Progenitor cell of endocrine pancreas (in vitro differentiated cells): ENCODE measurements at places on chromosomes 12 and 14.

DNA sequence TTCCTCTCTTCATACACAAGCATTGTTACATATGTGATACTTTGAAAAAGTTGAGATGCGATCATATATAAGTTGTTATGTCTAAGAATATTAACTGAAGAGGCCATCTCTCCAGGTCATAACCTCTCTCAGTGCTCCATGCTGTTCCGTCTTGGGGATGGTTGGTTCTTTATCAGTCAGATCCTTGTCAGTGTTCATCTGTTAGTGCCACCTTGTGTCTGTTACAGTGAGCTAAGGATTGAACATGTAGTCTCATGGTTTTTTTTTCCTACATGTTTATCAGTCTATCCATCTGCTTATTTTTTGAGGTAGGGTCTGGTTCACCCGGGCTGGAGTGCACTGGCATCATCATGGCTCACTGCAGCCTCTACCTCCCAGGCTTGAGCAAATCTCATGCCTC, 30.5 kb downstream of the EP400 start:
- no peak for DNase-seq

DNA sequence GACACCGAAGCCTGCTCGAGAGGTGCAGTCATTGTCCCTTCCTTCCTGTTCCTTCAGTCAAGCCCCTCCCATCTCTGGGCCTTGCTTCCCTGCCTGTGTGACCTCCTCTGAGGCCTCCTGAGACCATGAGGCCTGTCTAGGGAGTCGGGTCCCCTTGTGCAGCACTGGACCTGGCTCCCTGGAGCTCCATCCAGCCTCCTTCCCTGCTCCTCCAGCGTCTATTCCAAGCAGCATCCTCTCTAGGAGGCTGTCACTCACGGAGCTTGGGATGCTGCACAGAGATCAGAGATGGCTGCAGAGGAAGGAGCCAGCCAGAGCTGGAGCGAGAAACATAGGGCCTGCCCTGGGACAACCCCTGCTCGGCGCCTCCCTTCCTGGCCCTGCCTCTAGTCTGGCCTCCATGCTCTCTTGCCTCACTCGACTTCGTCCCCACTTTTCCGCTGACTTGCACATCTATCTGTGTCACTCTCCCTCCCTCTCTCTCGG, 142.7 kb downstream of the BCL11B start:
- no peak for DNase-seq

DNA sequence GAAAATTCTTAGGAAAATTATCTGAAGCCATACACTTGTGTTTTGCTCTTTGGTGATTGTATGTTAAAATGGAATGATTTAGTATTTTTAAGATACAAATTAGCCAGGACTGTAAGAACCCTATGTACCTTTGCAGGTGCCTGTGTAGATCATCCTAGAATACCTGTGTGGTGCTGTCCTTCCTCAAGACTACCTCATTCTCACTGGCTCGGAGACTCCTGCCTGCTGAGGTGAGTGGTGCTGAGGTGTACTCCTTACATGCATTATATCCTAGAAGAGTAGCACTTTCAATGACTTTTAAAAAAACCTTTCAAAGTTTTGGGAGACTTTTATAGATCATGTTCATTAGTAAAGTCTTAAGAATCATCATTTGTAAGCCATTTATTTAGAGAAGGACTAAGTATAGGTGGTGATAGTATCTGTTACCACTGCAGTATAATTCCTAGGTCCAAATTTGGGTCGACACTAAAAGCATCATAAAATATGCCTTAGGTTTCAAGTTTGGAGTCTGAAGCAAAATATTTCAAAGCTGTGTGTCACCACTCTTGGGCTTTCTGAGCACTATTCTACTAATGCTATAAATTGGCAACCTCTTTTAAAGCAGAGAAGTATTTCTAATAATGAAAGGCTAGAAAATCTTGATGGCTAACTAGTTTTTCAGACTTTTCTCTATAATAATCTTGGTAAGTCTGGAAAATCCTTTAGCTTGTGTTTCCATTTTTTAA, 36.6 kb downstream of the RASSF8 start:
- DNase-seq, result no peak

DNA sequence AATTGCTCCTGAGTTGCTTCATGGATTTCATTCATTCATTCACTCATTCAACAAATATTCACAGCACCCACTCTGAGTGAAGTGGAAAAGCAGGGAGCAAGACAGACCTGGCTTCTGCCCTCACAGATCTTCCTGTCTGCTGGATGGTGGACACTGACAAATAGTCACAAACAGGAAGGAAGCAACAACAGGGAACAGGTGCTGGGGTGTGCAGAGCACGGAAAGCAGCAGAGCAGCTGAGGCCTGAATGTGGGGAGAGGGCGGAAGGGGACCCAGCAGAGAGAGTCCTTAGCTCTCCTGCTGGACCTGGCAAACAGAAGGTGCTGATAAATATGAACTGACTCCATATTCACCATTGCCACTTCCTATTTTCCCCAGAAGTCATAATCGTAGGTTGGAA, 54.4 kb downstream of the SETD3 start:
- no peak for DNase-seq

DNA sequence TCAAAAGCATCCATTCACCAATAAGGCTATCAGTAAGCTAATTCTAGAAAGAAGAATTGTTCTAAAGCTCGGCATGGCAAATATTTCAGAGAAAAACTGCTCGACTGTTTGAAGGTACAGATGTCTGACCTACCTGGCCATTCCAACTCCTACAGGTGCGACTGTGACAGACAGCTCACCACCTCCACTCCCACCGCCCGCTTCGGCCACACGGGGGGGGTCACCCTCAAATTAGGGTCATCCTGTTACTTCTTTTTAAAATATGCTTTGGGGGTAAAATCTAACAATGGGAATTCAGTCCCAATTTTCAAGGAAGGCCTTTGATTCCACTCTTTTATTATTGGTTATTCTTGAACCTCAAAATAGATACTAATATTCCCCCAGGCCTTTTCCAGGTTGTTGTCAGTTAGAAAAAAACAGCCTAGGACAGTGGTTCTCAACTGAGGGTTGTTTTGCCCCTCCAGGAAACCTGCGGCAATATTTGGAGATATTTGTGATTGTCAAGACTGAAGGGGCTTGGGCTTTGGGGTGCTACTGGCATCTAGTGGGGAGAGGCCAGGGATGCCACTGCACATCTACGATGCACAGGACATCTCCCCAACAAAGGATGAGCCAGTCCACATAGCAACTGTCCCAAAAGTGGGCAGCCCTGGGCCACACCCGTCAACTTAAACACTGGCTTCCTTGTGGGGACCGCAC, 81.2 kb downstream of the BCL11B start:
- DNase-seq, result no peak

- DNase-seq, result no peak
Observed at GRCh38 chr12:104698871-104699270, 242.1 kb downstream of the CHST11 start.

DNA sequence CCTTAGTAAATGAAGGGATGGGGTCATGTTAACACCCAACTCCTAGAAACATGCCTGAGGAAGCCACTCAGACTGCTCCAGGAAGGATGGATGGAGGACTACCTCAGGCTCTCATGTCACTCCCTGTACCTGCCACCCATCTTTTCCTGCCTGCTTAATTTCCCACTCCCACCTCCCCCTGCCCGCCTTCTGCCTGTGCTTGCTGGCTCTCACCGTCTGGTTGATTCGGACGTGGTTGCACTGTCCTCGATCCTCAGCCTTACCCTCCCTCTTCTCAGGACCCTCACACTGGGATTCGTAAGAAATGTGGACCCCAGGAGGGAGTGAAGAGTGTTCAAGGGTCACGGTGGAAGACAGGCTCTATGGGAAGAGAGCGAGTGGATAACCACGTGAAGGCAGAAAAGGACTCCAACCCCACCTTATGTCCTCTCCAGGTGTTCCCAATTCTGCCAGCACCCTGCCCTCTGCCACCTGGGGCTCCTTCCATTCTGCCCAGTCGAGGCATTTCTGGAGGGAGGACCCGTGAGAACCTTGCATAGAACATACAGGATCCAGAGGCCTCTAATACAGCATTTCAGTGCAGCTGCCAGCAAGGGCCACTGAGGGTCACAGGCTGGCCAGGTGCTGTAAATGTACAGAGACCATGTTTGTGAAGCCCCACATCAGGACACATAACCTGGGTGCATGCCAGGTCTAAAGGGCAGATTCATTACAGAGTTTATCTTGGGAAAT, 12.9 kb downstream of the ITGB7 start:
- no peak for DNase-seq

DNA sequence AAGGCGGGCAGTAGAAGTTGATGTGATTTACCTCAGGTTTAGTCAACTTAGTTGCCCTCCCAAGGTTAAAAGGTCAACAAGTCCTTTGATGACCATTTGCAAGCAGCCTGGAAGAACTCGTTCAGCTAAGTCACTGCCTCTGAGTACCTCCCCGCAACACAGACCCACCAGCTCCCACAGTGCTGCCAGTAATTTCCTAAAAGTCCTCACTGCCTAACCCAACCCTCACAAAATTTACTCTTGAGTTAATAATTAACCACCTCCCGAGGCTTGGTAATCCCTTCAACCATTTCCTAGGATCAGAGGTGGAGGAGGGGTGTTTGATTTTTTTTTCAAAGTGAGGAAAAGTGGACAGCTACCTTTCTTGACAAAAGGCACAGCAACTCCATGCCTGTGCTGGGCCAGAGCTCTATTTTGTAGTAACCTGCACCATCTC, 55.8 kb downstream of the MAP3K9 start:
- no peak for DNase-seq

DNA sequence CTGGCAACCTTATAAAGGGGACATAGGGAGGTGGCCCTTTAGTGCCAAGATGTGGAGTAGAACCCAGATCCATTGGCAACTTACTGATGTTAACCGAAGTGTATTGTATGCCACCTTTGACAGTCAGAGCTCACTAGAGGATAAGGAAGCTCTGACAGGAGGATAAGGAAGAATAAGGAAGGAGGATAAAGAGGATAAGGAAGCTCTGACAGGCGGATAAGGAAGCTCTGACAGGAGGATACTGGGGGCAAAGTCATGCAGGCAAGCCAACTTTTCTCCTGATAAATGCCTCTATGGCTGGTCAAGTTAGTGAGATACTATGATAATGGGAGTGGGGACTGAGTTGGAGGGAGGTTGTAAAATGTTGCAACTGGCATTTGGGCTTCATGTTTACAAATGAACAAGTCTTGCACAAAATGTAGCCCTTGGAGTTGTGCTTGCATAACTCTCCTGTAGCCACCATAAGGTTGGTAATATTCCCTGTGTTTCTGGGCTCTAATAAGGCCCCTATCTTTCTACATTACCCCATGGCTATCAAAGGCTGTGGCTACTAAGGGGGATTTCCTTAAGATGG, 17.7 kb upstream of the DHRS2 start:
- no peak for DNase-seq

GRCh38 chr12:3810540-3810939, 57.6 kb upstream of the CRACR2A start:
- no peak for DNase-seq

- DNase-seq, result no peak
Observed at GRCh38 chr12:88790231-88790630, 210.0 kb upstream of the KITLG start.
